ENCODE measurements at places on chromosomes 3 and 15.

GRCh38 chr15:66097151-66098021 lies 156.2 kb downstream of the MEGF11 start:
- DNase-seq: no peak

DNA sequence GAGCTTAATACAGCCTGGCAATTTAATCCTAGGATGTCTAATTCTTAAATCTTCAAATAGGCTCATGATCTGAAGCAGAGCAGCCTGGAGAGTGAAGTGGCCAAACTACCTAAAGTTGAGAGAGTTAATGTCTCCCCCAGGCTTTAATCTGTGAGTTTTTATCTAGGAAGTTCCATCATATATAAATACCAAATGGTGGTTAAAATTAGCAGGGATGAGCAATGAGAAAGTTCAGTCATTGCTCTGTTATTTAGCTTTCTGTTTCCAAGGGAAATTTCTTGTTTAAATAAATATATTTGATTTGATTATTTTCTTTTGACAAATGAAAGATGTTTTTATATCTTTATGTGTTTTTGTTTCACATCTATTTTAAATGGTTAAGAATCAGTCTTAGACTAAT lies 274.4 kb upstream of the UMPS start:
- no peak for DNase-seq

DNA sequence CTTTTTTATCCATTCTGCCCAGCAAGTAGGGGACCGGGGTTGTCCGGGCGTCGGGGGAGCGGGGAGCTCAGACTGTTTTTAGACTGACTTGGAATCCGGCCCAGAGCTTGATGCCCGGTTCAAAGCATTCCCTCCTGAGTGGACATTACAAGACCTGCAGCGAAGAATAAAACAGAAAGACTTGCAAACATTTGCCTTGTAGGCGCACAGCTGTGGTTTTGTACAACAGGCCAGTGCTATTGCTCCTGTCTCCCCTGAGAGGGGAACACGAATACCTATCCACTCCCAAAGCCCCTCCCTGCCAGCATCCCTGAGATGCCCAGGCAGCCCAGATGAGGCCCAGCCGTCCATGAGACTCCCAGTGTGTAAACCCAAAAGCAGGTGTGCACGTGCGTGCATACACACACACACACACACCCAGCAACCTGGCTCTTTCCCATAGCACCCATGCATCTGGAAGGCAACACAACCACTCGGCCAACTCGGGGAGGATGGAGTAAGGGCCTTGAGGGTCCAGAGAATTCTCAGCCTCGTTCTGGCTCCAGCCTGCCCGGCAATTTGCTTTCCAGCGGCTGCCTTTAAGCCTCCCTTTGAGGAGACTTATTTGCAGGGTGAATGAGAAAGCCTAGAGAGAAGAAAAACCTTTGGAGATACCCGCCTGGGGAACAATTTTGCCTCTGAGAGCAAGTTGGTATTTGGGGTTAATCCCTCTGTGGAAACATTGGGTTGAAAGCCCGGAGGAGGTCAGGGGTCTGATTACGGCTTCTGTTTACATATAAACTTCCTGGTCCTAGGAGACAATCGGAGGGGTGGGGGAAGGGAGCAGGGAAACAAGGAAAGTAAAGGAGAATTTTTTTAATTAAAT lies 161.0 kb upstream of the HES1 start:
- no peak for DNase-seq

DNA sequence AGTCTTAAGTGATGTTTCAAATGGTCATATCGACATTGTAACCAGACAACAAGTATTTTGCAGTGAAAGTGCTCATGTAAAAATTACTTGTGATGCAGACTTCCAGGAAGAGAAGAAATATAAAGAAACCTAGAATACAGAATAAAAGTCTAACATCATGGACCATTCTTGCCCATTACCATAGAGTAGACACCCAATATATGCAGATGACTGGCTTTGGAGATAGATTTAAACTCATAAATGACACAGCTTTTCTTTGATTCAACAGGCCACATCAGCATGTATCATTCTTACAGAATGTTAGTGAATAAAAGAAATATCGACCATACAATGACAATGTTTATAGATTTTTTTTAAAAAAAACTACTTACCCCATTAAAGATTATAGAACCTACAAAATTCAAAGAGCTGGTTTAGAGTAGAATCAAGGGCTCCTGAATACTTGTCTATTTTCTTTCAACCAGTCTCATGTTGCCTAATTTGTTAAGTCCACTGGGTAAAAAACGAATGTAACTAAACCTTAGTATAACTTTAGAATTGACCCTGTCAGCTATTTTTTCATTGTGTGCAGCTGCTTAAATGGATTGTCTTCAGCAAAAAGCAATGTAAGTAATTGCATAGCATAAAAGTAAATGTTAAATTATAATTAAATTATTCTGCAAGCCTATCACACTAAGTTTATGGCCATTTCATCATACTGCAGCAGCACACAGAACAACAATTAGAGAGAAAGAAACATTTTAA lies 268.7 kb upstream of the AGTR1 start:
- no peak for DNase-seq

GRCh38 chr15:74789741-74790079 lies 7.8 kb downstream of the CSK start:
- no peak for DNase-seq

GRCh38 chr3:127949446-127950055 lies 34.5 kb downstream of the KBTBD12 start:
- no peak for DNase-seq

DNA sequence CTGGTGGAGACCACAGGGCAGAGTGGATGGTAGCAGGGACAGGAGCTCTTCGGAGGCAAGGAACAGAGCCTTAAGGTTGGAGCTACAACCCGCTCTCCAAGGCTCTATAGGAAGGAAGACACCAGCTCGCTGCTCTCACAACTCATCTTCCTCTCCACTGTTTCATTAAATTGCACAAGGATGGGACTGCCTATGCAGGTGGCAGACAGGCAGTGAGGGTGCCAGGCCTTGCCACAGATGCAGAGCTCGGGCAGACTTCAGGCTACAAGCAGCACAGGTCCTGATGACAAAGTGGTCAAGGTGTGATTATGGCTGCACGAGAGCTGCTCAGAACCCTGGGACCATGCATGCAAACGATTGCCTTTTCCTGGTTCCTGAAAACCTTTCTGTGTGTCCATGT lies 144.6 kb downstream of the FOXP1 start:
- DNase-seq: no peak

DNA sequence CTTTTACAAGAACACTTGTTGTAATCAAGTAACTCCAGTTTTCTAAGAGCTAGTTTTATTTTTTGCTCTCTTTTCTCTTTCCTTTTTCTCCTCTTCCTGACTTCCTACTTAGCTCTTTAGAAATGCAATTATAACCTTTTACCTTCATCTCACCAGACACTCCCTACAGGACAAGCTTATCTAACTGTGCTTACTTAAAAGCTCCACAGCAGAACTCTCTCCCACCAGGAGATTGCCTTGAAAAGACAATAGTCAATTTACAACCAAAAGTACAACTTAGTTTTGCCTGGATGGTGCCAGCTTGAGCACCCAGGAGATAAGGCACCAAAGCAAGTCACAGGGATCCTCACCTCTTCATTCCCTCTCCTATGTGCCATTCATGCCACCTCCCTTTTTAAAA lies 573.8 kb upstream of the LMCD1 start:
- DNase-seq: no peak

DNA sequence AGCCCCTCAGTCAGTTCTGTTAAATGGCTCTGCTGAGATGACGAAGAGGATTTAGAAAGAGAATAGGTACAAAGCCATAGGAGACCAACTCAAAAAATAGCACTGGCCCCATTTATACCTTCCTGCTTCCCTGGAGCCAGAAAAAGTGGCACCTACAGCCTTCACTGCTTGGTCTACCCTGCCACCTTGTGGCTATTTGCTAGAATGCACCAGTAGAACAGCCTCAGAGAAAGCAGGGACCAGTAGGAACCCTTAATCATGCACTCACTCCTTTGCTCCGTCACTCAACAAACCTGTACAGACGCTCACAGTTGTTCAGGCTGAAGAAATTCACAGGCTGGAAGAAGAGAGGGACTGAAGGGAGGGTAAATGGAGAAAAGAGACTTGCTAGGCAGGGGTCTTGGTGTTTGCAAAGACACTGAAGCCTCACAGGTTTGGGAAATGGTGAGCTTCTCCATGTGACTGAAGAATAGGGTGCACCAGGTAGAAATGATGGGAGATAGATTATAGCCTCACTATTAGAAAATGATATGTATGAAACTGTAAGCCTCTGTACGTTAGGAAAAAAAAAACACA lies 12.1 kb upstream of the RTP2 start:
- peak; percentile 78 for DNase-seq

GRCh38 chr3:66404197-66404596 lies 96.6 kb downstream of the LRIG1 start:
- DNase-seq: no peak

DNA sequence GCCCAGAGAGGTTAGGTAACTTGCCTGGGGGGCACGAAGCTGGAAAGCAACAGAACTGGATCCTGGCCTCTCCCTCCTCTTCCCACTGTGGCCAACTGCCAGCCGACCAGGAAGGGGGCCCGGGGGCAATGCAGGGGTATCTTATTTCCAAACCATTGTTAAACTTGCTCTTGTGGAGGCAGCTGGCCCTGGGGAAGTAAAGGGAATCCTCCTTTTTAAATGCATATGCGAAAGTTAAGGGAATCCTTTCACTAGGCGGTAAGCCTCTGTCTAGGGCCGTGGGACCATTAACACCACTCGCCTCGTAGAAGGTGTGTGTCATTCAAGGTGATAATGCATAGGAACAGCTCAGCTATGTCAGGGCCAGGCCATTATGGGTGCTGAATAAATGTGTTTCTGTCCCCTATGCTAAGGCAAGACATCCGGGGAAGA lies 68.6 kb downstream of the ST6GAL1 start:
- DNase-seq: peak; percentile 87

DNA sequence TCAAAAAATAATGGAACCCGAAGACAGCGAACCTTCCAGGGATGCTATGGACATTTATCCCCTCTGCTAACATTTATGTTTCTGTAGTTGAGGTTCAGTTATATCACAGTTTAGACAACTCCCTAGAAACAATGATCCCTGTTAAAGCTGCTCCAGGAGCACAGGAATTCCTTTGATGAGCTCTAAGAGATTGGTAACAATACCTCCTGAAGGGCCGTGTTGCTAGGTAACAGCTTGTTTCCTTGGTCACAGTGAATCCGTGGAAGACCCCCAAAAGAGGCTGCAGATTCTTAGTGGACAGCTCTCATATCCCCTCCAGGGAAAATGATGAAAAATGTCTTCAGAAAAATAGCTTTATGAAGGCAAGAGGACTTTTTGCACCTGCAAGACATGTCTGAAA lies 160.2 kb downstream of the SERPINI1 start:
- DNase-seq: peak; percentile 37

GRCh38 chr3:112327371-112327951 lies 5.5 kb upstream of the CD200 start:
- no peak for DNase-seq

DNA sequence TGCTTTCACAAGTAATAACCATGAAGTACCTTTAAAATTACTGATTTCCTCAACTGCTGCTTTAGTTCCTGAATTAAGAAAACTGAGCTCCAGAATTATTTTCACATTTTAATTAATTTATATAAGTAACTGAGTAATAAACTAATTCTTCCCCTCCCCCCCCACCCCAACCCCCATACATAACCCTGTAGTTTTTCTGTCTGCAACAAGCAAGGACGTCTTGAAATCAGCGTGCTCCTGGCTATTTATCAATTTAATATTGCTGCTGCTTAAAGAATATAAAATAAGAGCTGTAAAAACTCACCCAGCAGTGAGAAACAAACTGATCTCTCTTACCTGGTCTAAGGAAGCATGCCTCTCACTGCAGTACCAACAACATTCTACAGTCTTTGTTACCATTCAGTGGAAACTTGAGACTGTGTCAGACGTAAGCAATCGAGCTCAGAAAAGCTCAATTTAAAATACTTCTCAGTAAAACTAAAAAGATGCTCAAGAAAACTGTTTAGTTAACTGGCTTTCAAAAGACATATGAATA lies 121.0 kb downstream of the TFDP2 start:
- peak; percentile 66 for DNase-seq

DNA sequence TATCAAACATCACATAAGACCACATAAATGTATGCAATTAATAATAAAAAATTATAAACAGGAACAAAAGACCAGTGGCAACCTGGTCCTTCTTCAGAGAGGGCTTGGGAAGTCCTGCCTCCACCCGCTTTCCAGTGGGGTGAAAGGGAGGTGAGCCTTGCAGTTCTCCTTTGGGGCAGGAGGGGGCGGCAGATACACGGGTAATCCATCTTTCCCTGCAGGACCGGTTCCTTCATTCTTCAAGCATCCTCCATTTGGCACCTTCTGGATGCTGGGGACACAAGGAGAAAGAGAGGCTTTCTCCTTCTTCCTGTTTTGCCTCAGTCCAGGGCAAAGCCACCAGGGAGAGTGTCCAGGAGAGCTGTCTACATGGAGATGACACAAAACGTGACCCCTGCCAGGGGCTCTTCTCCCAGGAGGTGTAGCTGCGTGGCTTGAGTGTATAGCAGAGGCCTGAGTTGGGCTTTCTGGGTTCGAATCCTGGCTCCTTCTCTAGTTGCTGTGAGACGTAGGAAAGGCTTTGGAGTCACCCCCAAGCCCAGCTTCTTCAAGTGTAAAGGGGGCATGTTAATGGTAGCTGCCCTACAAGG lies 23.2 kb downstream of the RPLP1 start:
- DNase-seq: peak; percentile 43

DNA sequence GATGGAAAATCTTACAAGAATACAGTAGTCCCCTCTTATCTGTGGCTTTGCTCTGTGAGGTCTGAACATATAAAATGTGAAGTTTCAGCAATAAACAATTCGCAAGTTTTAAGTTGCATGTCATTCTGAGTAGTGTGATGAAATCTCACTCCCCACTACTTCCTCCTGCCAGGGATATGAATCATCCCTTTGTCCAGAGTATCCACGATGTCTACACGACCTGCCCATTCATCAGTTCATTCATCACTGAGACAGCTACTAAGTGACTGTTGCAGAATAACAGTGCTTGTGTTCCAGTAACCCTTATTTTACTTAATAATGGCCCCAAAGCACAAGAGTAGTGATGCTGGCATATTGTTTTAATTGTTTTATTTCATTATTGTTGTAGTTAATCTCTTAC lies 489.2 kb upstream of the UBE2E2 start:
- DNase-seq: no peak

DNA sequence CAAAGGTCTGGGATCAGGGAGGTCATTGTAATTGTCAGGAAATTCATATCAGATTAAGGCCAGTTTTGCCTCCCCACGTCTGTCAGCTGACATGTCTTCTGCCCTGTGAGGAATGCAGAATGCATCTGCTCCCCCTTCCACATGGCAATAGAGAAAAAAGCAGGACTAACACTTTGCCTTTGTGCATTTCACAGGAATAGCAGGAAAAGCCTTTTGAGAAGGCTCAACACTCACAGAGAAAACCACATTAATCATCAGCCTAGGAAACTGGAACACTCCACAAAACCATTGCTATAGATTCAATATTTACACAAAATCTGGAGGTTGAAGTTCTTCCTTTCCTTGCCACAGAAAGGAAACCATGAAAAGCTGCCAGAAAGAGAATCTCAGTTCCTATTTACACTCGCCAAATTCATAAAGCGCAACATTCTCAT lies 165.2 kb upstream of the HES1 start:
- DNase-seq: no peak

GRCh38 chr3:131505421-131505820 lies 2.6 kb upstream of the MRPL3 start:
- DNase-seq: no peak

GRCh38 chr3:7508821-7509220 lies 647.9 kb downstream of the GRM7 start:
- no peak for DNase-seq

All from iPS DF 6.9 (cell line).